ENCODE measurements at places on chromosomes 7 and 10.
A peak's percentile ranks its signal among the peaks of the same experiment; 100 is the strongest.

DNA sequence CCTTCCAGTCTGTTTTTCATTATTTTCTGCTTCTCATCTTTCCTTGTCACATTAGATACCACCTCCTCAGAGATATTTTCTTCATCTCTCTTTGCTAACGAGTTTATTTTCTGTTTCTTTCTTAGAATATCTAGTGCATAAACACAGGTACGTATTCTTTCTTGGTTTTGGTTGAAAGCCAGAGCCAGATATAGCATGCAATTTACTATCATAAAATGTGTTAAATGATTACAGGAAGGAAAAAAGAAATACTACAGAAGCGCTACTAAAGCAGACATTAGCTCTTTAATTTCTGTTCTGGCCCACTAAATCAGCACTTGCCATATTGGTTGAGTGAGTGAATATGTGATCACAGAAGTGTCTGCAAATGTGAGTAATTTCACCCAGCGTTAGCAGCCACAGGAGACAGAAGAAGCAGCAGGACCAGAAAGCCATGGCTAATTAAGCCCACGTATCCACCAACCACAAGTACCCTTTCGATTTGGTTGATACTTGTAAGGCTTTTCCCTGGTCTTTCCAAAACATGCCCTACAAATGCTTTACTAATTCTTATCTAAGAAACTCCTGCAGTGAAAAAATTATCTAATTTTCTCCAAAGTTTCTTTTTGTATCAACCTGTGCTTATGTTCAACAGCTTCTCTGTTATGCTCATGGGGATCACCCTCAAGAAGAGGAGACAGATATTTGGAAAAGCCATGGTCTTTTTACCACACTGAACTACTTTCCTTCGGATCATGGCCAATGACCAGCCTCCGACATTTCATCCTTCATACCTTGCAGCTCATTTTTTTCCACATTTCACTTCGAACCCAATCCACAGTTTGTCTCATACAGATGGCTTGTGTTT lies 23.1 kb upstream of the MACC1 start:
- DNase-seq, result no peak

DNA sequence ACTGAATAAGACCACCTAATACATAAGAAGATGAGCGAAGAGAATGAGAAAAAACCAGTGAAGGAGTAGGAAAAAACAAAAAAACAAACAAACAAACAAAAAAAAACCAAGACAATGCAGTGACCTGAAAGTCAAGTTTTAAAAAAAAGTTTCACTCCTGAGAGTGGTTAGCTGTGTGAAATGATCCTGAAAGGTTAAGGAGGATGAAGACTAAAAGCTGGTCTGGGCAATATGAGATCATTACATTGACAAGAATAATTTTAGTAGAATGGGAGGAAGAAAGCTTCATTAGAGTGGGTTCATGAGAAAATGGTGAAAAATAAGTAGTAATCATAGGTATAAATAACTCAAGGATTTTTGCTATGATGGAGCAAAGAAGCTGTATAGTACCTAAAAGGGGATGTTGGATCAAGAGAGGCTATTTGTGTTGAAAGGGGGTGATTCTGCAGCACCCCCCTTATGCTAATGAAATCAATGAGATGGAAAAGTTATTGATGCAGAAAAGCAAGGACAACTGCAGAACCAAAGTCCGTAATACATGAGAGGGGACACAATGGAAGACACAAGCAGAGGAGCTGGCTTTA lies 80.2 kb downstream of the KMT2C start:
- no peak for DNase-seq

- DNase-seq, result no peak
Observed at GRCh38 chr7:153518201-153518984, 533.8 kb upstream of the DPP6 start.

DNA sequence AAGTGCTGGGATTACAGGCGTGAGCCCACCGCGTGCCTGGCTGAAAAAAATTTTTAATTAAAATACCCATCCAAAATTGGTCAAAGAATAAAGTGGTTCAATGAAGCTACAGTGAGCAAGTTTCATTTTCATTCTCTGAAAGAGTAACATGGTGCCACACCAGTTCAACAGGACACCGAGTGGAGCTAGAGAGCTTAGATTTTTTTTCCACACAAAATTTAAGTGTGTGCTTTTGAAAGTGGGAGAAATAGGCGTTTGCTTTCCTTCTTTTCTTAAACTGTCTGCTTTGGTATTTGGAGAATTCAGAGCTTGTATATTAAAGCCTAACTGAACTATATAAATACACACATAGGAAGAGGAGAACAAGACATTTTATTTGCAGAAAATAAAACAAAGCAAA lies 43.4 kb downstream of the BPGM start:
- no peak for DNase-seq

GRCh38 chr10:79411546-79412495 lies 33.6 kb downstream of the ZCCHC24 start:
- DNase-seq, result no peak

DNA sequence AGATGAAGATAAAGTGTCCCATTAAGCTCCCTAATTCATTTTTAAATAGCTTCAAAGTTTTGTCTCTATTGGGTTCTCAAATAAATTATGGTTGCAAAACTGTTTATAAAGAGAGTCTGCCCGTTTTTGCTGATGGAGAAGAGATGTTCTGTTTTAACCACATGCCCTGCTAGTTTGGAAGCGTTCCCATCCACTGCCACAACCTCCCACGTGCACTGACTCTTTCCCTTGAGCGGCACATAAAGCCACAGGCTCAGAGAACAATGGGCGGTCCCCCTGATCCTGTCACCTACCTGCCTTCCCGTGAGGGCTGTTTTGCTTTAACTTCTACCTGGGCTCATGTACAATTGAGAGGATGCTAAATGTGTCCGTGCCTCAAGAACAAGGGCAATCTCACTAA lies 65.5 kb downstream of the CPVL start:
- no peak for DNase-seq

DNA sequence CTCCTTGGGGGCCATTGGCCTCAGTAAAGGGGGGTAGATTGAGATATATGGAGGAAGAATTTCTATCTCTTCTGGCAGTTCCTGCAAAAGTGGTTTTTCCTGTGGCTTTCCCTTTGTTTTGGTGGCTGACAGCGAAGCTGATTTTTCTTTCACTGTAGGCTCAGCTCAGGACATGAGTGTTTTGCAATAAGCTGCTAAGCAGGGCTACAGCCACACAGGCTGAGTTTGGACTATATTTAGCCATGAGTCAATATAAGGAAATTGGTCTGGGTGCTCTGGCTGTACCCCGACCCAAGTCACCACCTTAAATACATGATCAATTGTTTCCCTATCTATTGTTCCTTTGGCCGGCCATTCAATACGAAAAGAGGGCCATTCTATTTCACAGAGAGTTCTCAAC lies 212.7 kb upstream of the KCND2 start:
- DNase-seq, result no peak

GRCh38 chr7:69277366-69277765 lies 320.9 kb upstream of the AUTS2 start:
- no peak for DNase-seq

- no peak for DNase-seq
Observed at GRCh38 chr10:60542657-60543056, 153.0 kb upstream of the ANK3 start.

- DNase-seq, result no peak
Observed at GRCh38 chr7:98641646-98642500, 24.8 kb downstream of the NPTX2 start.

DNA sequence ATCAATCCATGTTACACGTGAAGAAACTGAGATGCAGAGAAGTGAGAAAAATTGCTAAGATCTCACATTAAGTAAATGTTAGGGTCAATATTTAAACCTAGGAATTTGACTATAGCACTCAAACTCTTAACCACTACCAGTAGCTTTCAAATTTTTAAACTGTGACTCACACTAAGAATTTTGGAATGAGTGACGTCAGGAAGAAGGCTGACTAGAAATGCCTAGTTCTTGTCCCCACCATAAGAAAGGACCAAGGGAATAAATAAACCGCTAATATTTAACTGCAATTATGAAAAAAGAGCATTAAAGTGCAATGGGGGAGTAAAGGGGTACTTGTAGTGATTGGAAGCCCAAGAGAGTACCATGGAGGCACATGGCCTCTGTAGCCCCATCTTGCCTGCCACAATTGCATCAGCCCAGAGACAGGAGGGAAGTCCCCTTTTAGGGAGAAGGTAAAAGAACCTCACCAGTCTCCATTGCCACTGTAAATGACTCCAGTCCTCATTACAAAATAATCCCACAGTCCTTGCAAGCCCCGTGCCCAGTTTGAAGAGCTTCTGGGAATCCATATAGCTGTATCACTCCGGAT lies 3.5 kb upstream of the AKR1B1 start:
- DNase-seq, result no peak

DNA sequence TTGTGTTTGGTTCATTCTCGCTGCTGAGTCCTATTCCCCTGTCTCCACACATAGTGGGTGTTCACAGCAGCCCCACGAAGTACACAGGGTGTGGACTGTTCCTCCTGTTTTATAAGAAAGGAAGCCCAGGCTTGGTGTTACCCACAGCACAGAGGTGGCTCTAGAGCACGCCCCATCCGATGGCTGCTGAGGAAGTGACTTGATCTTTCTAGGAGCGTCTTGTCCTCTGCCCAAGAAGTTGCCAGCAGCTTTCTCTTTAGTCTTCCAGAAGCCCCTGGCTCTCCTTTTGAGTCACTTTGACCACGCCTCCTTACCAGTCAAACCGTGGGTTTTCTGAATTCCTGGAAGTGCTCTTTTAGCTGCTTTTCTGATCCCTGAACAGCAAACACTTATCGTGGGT lies 94.0 kb downstream of the GRK5 start:
- peak; percentile 52 for DNase-seq

DNA sequence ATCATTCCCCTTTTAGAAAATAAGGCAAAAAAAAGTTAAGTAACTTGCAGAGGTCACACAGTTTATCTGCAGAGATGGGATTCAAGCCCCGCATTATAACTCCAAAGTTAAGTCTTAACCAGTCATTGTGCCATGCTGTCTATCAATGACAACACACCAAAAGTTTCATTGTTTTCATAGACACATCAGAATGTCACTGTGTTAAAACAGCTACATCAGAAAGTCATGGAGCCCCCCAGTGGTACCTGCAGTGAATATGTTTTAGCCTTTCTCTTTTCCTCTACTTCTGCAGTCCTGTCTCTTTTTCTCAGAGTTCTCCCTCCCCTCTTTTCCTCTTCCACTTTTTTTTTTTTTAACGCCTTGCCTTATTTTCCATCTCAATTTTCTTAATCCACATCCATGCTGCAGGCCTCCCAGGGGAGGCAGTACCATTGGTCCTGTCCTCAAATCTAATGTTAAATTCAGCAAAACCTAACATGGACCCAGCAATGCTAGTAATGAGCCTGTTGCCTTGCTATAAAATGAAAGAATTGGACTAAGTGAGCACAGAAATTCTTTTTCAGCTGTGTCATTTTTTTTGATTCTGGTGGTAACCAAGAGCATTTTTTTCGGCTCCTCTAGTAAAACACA lies 3.8 kb upstream of the NRCAM start:
- no peak for DNase-seq

DNA sequence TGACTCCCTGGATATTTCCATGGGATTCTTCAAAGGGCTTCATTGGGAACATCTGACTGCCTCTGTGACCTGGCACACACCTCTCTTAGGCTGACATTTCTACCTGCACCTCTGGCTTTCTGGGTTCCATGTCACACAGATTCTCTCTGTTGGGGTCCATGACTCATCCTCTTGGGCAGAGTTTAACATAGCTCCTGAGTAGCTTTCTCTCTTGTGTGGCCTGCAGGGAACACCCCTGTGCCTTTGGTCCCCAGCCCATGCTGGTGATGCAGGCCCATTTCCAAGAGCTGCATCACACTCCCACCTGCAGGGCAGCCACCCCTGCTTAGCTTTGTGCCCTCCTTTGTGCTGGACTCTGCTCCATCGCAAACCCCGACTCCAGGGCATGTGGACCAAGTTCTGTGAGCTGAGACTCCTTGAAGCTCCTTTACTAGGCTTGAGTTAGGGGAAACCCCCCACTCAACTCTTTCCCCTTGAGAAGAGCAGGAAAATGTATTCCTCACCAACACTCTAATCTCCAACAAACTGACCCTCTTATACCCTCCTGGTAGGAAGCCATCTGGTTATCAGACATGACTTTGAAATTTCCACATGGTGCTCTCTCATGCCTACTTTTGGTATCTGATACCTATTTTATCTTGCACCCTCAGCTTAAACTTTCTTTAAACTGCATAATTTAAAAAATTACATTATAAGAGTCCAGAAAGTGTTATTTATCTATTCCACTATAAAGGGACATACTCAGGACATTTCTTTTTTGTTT lies 93.3 kb downstream of the ZNF777 start:
- no peak for DNase-seq

DNA sequence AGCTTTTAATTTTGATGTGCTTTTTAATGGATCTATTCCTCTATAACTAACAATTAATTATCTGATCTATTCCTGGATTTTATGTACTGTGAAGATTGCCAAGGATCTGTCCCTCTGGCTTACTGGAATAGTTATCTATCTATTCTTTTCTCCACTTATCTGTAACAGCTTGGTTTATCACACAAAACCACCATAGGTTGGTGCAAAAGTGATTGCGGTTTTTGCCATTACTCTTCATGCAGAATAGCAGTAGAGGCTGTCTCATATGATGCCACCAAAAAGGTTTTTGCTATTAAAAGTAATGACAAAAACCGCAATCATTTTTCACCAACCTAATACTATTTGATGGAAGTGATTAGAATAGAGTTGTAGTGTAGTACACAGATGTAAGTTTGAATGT lies 115.7 kb downstream of the PDE1C start:
- DNase-seq, result no peak

DNA sequence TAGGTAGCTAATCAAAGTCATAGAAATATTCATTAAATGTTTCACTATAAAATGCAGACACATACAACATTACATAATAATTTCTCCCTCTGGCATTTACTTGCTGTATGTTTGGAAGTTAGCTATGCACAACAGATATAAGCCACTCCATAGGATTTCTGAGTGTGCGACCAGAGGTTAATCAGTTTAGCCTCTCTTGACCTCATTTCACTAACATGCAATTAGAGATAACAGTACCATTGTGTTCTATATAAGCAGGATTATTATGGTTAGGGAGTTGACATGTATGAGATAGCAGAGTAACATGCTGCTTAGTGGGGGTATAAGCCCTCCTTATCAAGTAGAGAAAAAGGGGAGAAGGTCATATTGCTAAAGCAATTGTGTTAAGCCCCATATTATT lies 26.4 kb downstream of the GLUD1 start:
- no peak for DNase-seq

- DNase-seq, result no peak
Observed at GRCh38 chr10:3415878-3416605, 243.5 kb upstream of the PITRM1 start.

GRCh38 chr10:115171392-115171960 lies 78.3 kb downstream of the ATRNL1 start:
- DNase-seq, result no peak

DNA sequence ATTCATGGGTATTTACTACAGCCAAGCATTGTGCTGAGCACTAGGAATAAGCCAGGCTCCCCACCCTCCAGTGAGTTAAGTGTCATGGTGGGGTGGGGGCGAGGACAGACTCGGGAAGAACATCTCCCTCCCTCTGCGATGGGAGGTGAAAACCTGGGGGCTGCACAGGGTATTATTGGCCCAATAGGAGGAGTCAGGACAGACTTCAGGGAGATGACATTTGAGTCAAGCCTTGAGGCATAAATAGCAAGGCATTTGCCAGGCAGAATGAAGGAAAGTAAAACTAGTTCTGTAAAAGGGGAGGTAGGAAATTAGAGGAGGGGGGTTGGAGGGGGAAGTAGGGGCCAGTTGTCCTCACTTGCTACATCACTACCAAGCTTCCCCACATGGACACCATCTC lies 18.9 kb downstream of the NKX2-3 start:
- no peak for DNase-seq

- no peak for DNase-seq
Observed at GRCh38 chr7:139798221-139798620, 20.4 kb upstream of the HIPK2 start.
